ENCODE measurements at places on chromosomes 12 and 14.
A peak's percentile ranks its signal among the peaks of the same experiment; 100 is the strongest.

DNA sequence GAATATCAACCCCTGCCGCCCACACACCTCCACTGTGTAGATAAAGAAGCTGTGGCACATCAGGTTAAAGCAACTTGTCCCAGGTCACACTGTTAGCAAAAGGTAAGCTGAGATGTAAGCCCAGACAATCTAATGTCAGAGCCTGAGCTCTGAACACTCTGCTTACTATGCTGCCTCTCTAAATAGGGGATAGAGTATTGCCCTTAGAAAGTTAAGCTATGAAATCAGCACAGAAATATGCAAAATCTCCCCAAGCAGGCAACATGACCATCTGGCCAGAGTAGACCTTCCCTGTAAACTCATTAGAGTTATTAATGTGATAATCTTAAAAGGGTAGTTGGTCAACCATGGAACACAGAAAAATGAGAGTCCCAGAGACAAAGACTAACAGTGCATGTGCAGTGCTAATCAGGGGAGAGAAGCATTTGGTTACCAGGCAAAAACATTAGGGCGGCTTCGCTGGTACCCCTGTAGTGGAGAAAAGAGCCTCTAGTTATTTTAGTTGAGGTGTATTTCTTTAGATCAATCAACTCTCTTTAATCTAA, 171.0 kb downstream of the BTG1 start:
- DNase-seq = no peak

DNA sequence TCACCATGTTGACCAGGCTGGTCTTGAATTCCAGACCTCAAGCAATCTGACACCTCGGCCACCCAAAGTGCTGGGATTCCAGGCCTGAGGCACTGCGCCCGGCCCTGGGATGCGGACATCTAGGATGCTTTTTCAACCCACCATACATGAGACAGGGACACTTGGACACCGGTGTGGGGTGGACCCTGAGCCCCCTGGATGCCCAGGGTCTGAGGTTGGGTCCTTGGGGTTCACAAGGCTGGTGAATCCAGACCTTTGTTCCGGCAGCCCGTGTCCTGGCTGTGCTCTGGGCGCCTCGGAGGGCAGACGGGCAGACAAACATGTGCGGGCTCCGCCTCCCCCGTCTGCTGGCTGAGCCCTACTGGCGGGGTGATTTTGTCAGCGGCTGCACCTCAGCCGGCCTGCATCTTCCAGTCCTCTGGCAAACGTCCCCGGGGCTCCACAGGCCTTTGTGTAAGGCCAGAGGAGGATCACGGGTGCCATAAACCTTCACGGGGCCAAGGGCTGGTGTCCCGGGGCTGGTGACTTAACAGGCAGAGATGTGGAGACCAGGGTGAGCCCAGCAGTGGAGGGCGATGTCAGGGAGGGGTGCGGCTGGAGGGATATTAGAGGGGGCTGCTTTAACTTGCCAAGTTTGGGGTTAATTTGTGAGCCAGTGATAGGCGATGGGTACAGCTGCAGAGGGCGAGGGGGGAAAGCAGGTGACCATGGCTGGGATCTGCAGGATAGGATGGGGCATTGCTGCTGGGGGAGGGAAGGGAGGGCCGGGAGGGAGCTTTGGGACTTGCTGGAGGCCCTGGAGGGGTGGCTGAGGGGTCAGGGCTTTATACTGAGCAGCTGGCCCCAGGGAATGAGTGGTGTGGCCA, 5.8 kb downstream of the ASPG start:
- no peak for DNase-seq

DNA sequence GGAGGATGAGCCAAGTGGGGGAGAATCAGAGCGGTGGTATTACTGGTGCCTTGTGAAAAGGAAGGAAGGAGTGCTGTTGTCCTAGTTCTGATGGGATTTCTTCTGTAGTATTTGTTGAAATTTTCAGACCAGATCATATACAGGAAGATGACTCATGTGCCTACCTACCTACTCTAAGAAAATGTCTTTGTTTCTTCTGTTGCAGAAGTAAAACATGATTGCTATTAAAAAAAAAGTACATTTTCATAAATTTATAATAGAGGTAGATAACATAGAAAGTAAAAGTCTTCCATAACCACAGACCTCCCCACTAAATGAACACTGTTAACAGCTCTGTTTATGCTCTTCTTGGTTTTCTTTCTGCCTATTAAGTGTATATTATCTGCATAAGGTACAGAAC, 26.9 kb downstream of the SAMD4A start:
- no peak for DNase-seq

DNA sequence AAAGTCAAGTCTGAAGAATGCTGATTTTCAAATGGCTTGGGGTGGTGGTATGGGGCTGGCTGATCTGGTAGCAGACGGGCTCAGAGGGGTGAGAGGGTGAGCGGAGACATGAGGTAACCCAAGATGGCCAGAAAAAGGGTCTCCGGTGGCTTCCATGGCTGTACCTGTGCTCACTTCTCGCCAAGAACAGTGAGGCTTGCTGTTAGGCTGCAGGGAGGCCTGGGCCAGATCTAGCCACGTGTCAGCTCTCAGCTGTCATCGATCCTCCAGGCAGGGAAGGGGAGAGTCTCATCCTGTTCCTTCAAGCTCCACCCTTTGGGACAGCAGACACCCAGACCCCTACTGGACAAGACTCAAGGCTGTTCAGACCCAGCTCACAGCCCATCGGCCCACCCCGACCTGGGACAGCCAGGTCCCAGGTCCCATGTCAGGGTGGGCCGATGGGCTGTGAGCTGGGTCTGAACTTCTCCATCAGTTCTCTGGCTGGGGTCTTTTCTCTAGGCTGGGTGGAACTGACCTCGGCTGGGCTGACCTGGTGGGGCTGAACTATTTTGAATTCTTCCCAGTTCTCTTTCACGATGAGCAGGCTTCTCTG, 9.0 kb downstream of the LRTM2 start:
- DNase-seq = no peak

- peak; percentile 45 for DNase-seq
Observed at GRCh38 chr12:92431146-92431545, 271.6 kb upstream of the PLEKHG7 start.

DNA sequence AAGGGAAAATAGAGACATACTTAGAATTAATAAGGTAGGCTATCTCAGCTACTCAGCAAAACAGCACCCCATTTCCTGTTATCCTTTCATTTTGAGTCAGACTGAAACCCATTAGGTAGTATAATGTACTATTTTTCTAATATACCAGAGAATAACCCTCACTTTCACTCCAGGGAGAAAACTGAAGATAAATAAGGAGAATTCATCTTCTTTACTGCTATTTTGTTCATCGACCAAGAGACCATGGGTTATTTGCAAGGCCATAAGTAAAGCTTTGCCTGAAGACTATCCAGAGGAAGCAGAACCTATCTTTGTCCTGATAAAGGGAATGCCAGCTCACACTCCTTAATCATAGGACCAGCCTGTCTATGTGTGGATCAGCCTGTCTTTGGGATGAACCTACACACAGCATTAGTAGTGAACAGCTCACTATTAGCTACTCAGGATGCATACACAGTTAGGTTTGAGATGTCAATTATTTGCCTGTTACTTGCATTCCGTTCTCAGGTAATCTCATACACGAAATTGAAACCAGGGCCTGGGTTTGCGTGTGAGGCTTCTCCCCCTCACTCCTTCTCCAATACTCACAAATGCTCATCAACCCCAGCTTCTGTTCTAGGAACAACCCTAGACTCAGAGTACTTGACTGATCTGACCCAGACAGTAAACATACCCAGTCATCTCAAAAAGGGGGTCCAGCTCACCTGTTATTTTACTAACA, 124.4 kb downstream of the DAD1 start:
- DNase-seq = no peak

GRCh38 chr12:76449583-76449982, 101.4 kb upstream of the BBS10 start:
- no peak for DNase-seq

DNA sequence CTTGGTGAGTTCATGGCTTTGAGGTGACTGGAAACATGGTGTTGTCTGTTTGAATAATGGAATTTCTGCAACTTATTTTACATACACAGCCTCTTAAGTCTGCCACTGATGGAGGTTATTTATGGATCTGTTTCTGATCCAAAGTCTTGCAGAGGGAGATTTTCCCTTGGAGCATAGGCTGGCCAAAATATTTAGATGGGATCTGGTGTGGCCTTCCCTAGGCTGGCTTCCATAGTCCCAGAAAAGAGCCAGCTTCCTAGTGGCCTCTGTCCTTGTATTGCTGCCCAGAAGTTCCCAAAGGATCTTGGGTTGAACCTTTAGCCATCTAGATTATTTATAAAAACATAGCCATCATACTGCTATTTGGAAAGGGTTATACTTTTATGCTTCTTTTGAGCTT, 491.1 kb upstream of the RGS6 start:
- no peak for DNase-seq

DNA sequence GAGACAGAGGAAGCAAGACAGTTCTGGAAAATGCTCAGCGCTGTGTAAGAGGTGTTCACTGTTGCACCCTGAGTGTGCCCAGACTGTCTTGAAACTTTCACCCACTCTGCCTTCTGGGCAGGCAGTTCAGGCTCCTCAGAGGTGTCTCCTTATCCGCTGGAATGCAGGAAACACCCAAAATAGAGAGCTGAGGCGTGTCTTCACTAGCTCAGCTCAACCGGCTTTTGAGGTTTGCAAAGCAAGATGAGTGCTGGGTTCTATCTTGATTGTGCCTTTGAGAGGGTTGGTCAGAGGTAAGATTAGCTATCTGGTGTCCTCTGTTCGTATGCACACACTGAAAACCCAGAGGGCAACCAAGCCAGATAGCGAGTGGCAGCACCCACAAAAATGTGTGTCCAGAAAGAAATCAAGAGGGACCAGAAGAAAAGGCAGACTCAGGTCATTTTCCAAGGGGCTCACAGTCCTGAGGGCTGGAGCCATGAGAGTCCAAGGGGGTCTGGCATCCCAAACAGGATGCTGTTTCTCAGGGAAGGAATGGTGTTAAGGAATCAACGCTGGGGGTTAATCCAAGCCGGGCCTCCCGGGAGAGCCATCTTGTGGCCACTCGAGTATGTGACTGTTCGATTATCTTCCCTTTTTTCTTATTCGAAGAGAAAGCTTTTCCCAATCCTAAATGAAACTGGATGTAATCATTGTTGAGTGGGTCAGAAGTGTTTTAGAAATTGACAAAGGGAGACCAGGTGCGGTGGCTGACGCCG, 47.1 kb downstream of the TBX3 start:
- DNase-seq = peak; percentile 62

GRCh38 chr12:113744802-113745395, 221.2 kb downstream of the RBM19 start:
- no peak for DNase-seq

GRCh38 chr12:120922279-120922678, 18.1 kb upstream of the SPPL3 start:
- peak; percentile 69 for DNase-seq
